ENCODE measurements at places on chromosomes 7 and 10.

- DNase-seq = no peak
These were observed 71.0 kb upstream of the GTF2I start for GRCh38 chr7:74586258-74587175.

GRCh38 chr10:17802976-17803375 is 6.2 kb upstream of the MRC1 start:
- no peak for DNase-seq

- no peak for DNase-seq
These were observed 280.0 kb downstream of the DGKB start for GRCh38 chr7:14622559-14622958.

DNA sequence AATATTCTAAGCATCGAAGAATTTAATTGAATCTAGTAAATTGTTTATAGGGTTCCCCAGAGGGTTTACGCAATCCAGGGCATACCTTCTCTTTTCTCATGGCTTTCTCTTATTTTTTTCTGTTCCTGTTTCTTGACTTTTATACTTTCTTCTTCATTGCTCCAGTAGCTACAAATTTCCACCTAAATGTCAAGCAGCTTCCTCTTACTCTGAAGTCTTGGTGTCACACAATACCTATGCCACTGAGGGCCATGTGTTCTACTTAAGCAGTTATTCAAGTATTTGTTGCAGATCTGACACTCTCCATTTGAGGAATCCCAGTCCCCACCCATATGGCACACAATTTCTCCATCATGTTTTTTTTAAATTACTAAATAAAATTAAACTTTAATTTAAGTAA is 343.1 kb upstream of the MBL2 start:
- no peak for DNase-seq

- no peak for DNase-seq
These were observed 44.6 kb upstream of the RSBN1L start for GRCh38 chr7:77651575-77652162.

GRCh38 chr10:10532826-10533225 is 484.8 kb upstream of the CELF2 start:
- DNase-seq = no peak

GRCh38 chr10:80528901-80529300 is 8.8 kb upstream of the SH2D4B start:
- DNase-seq = no peak

GRCh38 chr10:113360870-113361269 is 192.0 kb upstream of the HABP2 start:
- DNase-seq = no peak

DNA sequence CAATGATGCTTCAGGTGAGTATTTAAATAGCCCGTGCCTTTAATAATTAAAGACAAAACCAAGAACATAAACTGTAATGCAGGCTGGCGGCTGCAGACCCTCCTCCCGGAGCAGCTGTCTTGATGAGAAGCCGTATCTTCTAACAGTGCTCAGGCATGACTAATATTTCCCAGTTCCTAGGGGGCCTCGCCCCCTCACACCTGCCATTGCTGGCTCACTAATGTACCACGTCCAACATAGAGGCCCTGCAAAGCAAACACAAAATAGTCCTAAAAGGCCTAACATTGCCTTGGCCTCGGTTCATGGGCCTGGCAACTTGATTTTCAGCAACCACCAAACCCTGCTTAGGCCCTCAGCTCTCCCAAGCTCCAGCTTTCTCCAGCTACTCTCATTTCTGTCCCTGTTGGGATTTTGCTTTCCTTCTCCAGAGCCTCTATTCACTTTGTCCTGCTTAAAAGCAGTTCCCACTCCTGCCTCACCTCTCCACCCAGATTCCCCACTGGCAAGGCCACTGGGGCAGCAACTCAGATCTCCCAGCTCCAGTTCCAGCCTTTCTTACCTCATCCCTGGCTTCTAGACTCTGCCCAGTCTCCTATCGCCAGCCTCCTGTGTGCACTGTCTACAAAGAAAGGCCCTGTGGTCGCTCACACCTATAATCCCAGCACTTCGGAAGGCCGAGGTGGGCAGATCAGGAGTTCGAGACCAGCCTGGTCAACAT is 16.2 kb downstream of the SORBS1 start:
- no peak for DNase-seq

- DNase-seq = no peak
These were observed 69.8 kb downstream of the SRI start for GRCh38 chr7:88150033-88150432.

DNA sequence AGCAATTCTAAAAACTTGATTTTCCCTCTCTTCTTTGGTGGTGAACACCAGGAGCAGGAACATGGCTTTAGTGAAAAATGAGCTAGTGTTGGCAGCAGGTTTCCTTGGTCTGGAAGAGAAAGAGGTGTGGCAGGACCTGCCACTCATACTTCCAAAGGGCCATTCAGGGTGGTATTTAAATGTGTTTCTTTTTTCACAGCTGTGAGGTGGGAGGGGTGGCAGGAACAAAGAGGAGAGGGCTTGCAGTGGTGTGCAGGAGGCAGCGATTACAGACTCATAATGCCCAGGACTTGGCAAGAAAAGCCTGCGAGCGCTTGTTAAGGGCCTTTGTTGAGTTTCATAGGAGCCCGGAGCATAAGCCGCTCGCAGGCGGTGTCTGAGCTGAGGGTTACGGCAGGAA is 36.8 kb downstream of the WIPF3 start:
- DNase-seq = no peak

DNA sequence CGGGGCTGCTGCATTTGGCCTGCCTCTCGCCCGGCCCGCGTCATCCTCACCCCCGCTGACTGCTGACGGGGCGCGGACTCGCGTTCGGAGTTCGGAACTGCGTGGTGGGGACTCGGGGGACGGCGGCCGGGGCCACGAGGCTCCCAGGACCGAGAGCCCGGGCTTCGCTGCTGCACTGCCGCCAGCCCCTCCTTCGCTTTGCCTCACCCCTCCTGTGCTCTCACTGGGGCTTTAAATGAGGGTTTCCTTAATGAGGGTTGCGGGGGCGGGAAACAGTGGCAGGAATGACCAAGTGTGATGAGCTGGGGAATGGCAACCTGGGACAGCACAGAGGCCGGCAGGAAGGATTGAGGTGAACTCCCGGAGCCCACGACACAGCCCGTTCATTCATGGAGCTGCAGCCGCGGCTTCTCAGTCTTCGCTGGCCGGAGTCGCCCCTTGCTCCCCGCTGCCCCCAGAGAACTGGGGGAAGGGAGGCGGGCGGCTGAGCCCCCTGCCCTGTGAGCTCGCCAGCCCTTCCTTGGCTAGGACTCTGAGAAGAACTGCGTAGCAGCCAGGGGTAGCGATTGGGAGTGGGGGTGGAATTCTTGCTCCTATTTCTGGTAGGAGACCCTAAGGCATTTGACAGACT is 1.5 kb upstream of the LRRC4 start:
- no peak for DNase-seq

- DNase-seq = no peak
These were observed 16.7 kb upstream of the C10orf95 start for GRCh38 chr10:102467971-102468438.

DNA sequence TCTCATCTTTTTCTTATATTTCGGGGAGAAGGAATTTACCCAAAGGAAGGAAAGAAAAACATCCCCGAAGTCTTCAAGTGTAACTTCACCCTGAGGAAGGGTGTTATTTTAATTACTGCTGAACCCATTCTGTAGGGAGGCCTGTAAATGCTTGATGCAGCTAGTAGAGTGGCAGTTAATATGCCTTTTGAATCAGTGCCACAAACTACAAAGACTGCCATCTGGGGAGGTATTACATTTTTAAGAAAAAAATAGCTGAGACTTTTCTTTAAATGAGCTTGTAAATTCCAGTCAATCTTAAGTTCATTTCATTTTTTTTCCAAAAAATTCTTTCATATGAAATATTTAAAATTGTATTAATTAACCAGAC is 233.1 kb upstream of the FERD3L start:
- no peak for DNase-seq

- no peak for DNase-seq
These were observed 62.9 kb downstream of the AKR1B1 start for GRCh38 chr7:134396031-134396430.

DNA sequence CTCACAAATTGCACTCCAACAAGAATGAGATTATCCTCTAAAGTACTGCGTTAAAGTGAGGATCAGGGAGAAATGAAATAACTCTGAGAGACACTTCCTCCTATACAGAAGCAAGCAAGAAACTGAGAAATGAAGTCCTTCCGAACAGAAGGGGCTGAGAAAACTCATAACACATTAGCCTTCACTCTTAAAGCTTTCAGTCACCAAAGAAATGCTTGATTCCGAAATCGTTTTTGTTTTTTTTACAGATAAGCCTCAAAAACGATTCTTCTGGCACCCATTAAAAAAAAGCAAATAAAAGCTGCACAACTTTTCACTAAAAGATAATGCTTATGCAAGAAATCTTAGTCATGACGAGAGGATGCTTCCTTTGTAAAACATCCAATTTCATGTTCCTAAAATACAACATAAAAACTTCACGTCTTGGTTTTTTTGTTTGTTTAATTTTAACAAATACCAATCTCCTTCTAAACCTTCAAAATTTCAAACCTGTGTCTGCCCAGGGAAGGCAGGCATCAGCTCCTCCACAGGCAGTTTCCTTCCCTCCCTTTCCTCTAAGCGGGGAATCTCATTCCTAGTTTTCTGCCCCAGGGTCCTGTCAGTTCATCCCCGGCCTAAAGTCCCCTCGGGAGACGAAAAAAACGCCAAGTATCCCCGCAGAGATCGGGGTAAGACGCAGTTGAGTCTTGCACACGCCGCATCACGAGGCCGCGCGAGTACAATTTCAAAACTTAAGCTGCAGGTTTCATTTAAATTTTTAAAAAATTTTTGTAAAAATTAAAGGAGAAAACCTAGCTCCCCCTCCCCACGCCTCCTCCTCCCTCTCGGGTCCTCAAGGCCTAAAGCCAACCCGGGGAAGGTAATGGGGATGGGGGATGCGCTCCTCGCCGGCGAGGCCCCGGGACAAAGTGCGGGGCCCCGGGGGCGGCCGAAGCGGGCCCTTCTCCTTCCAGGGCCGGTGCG is 1.1 kb downstream of the BAZ1B start:
- DNase-seq = no peak

DNA sequence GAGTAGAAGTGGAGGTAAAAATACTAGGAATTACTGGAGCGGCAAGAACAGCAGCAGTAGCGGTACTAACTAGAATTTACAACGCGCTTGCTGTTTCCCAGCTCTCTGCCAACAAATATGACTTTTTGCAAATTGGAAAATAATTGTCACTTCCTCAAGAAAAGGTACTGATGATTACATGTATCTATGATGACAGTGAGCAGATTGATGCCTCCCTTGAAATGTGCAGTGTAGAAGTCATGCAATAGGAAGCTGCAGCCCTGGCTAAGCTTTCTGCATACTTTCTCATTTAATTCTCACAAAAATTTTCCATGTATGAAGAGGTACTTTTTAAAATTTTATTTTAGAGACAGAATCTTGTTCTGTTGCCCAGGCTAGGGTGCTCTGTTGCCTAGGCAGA is 49.9 kb downstream of the ANK3 start:
- DNase-seq = no peak

GRCh38 chr10:35898716-35899440 is 256.8 kb upstream of the FZD8 start:
- no peak for DNase-seq

DNA sequence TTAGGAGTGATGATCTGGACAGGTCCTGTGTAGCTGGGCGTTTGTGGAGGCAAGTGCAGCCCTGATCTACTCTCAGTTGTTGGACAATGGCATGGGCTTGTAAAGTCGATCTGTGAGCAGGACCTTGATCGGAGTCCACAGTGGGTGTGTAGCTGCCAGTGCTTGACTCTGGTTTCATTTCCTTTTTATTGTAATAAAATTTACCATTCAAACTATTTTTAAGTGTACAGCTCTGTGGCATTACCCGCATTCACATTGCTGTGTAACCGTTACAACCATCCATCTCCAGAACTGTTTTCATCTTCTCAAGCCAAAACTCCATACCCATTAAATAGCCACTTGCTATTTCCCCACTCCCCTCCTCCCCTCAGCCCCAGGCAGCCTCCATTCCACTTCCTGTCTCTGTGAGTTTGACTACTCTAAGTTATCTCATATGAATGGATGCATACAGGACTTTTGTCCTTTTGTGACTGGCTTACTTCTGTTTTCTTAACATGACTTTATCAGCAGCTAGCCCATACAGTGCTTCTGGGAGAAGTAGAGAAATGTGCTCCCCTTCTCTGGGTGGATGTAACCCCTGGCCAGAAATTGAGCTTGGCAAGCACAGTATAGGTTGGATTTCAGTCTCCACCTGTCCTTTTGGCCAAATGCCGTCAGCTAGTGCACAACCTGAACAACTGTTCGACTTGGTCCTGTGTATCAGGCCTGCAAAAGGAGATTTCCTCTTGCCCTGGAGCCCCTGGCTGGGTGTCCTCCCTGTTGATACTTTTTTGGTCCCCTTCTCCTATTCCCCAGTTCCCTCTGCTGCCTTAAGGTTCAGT is 180.0 kb downstream of the LRMDA start:
- no peak for DNase-seq

GRCh38 chr10:48365668-48366067 is 59.2 kb downstream of the MAPK8 start:
- DNase-seq = no peak

DNA sequence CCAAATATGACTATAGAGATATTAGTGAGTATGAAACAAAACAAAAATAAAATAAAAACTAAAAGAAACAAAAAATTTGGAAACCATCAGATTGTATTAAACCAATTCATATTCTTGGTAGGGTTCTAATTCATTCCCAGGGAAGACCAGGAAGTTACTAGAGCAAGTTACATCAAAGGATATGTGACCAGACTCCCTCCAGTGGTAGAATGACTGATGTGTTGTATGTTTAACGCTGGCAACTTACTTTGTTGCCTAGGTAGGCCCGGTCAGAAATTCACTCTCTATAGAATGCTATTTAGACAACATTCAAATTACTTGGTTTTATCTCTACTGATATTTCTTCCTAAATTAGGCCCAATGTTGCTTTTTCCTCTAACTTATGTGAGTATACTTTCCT is 5.2 kb downstream of the PHYHIPL start:
- peak; percentile 24 for DNase-seq

DNA sequence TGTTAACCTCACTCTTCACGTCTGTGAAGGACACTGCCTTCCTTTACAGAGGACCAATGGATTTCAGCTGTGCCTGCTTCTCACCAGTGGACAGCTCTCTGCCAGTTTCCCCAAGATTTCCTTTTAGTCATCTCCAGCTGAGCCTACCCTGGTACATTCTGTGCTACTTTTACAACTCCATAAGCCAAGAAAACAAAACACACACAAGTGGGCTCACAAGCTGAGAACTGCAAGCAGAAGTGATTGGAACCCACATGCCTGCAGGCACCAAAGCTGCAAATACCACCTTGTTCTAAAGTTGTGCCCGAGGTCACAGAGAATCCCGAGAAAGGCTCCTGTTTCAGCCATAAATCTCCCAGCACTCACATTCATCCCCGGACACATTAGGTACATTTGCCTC is 636.8 kb downstream of the PHTF2 start:
- DNase-seq = no peak

DNA sequence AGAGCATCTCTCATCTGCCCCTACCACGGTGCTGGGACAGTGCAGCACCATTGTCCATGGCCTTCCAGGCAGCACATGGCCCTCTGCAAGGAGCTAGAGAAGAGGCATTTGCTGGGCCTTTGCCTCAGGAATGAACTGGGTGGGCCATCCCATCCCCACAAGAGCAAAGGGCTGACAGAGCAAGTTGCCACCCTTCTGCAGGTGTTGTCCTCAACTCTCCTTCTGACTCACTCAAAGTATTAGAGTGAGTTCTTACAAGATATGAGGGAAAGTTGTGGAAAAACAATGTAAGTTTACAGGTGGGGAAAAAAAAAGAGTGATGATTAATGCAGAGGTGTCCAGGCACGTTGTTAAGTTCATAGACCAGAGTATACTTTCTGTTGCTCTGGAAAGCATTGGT is 261.2 kb downstream of the SKIDA1 start:
- DNase-seq = no peak

- no peak for DNase-seq
These were observed at the start of gene HABP2 for GRCh38 chr10:113552701-113553100. Gene HABP2 (plus strand): TSS chr10:113553053. CDS start chr10:113553122, 69 bp downstream.

- DNase-seq = no peak
These were observed 64.0 kb downstream of the CSGALNACT2 start for GRCh38 chr10:43202224-43202656.

All from non-pigmented ciliary epithelial cell (primary cell).